ENCODE measurements at places on chromosomes 1 and 21.

DNA sequence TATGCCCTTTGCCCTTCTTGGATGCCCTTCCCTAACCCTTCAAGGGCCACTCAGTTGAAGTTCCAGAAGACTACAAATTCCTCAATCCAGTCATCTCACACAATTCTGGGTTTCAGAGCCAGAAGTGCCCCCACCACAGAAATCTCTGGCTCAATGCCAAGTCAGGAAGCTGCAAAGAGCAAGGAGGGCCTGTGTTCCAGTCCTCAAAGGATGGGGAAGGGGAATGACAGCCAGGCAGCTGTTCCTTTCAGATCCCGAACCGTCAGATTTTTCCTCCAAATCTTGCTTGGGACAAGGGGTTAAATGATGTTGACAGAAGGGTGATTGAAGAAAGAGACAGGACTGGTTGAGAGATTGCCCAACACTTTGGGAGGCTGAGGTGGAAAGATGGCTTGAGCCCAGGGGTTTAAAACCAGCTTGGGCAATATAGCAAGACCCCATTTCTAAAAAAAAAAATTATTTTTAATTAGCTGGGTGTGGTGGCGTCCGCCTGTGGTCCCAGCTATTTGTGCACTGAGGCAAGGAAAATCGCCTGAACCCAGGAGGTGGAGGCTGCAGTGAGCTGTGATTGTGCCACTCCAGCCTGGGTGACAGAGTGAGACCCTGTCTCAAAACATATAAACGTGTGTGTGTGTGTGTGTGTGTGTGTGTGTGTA lies 716 bp upstream of the HPDL start:
- no peak overlapping the region for H3K4me3 ChIP-seq
- peaks cover 16% of the 10 kb centered on the region for H3K36me3 ChIP-seq
- H3K27ac ChIP-seq, result no peak overlapping the region
- no peaks in the 10 kb centered on the region for H3K27me3 ChIP-seq
- DNase-seq, result peak; percentile 46

- peaks cover 5% of the 10 kb centered on the region for H3K27me3 ChIP-seq
- no peaks in the 10 kb centered on the region for H3K36me3 ChIP-seq
- no peak overlapping the region for H3K4me3 ChIP-seq
- DNase-seq, result peak; percentile 56
- H3K4me1 ChIP-seq, result no peaks in the 10 kb centered on the region
- no peak overlapping the region for H3K27ac ChIP-seq
Observed at GRCh38 chr1:17520041-17520440, 19.5 kb upstream of the ARHGEF10L start.

DNA sequence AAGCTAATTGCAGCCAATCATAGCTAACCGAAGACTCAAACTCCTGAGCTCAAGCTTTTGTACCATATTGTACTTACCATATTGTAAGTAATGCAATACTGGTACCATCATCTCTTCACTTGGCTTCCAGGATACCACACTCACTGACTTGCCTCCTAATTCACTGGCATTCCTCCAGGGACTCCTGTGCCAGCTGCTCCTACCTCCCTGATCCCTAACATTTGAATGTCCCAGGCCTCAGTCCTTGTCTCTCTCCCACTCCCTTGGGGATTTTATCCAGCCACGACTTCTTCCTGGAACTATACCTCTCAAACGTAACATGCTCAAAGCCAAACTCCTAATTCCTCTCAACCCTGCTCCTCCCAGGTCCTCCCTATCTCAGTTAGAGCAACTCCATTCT lies 33.8 kb downstream of the USP48 start:
- H3K36me3 ChIP-seq, result peaks cover 77% of the 10 kb centered on the region
- no peak overlapping the region for H3K4me3 ChIP-seq
- peak overlapping the region; percentile 32 for H3K27ac ChIP-seq
- no peaks in the 10 kb centered on the region for H3K4me1 ChIP-seq
- no peak for DNase-seq

GRCh38 chr1:84478876-84479868 lies at the start of gene RPF1:
RPF1 (plus strand) TSS chr1:84479266; CDS start chr1:84479282, 16 bp downstream.
- H3K27ac ChIP-seq, result peak within 1 kb of the TSS; percentile 73
- peak within 1 kb of the TSS; percentile 94 for H3K4me3 ChIP-seq
- no peaks in the 10 kb centered on the region for H3K4me1 ChIP-seq
- peaks cover 31% of the 10 kb centered on the region for H3K36me3 ChIP-seq

GRCh38 chr1:37259019-37259418 lies 215.4 kb upstream of the ZC3H12A start:
- H3K27ac ChIP-seq, result no peak overlapping the region
- H3K4me3 ChIP-seq, result no peak overlapping the region
- no peak for DNase-seq
- no peaks in the 10 kb centered on the region for H3K27me3 ChIP-seq
- no peaks in the 10 kb centered on the region for H3K4me1 ChIP-seq

DNA sequence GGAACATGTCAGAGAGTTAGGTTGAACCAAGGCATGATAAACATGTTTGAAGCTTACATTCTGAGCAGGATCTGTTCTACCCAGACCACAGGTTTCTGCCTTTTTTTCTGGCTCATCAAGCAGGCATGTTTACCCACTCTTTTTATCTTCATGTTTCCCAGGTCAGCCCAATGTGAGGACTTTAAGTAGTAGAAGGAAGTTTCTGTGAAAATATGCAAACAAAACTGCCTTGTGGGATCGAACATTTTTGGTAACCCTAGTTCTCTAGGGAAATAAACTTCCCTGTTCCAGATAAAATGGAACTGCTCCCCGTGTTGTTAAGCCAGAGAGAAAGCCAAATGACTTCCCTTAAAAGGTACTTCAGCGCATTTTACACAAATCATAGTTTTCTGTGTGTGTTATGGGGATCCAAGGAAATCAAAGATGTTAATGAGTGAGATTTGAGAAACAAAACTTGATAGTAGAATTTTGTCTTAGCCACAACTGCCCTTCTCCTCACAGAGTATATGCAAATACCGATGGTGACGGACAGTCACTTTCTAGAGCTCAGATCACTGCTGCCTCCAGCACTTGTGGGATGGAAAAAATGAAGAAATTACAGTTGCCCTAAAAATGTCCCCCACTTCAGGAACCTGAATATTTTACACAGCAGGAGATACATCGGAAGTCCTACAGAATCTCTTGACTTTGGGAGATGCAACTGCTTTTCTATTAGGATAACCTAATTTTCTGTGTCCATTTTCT lies 765 bp upstream of the HIPK1 start:
- DNase-seq, result no peak
- H3K4me3 ChIP-seq, result peak overlapping the region; percentile 90
- H3K36me3 ChIP-seq, result no peaks in the 10 kb centered on the region
- no peak overlapping the region for H3K27ac ChIP-seq
- peaks cover 18% of the 10 kb centered on the region for H3K27me3 ChIP-seq

GRCh38 chr1:17080880-17081279 lies 27.0 kb upstream of the SDHB start:
- H3K27me3 ChIP-seq, result no peaks in the 10 kb centered on the region
- H3K4me3 ChIP-seq, result no peak overlapping the region
- H3K4me1 ChIP-seq, result no peaks in the 10 kb centered on the region
- H3K36me3 ChIP-seq, result no peaks in the 10 kb centered on the region
- DNase-seq, result no peak

GRCh38 chr1:69328186-69328585 lies 239.5 kb upstream of the LRRC7 start:
- no peaks in the 10 kb centered on the region for H3K4me1 ChIP-seq
- H3K27ac ChIP-seq, result no peak overlapping the region
- no peak overlapping the region for H3K4me3 ChIP-seq
- H3K36me3 ChIP-seq, result no peaks in the 10 kb centered on the region
